SK-MEL-5 (cell line): ENCODE measurements at places on chromosomes 3 and 15. TPM values are rescaled to one million over a fixed set of nuclear protein-coding genes. Genes with fewer than 3 reads are reported as not detected.

DNA sequence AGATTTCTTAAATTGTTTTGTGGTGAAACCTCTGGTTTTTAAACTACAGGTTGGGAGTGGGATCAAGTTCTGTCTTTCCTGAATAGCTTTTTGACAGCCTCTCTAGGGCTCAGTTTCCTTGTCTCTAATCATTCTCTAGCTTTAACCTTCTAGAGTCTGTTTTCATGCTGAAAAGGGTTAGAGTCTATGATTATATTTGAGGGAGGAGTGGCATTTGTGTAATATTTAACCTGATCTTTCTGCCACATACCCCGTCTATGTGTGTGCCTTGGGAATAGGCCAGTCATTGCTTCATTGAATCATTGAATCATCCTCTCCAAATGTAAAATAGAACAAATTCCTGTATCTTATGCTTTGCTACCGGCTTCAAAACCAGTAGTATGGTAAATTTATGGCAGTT is 204.9 kb downstream of the KLHL25 start:
- DNase-seq = no peak

Gene KLHL25
- 1.5 and 2.4 TPM in 2 replicates for total RNA-seq

Gene SLC9C1
- 0.11 and 0.64 TPM in 2 replicates for total RNA-seq

DNA sequence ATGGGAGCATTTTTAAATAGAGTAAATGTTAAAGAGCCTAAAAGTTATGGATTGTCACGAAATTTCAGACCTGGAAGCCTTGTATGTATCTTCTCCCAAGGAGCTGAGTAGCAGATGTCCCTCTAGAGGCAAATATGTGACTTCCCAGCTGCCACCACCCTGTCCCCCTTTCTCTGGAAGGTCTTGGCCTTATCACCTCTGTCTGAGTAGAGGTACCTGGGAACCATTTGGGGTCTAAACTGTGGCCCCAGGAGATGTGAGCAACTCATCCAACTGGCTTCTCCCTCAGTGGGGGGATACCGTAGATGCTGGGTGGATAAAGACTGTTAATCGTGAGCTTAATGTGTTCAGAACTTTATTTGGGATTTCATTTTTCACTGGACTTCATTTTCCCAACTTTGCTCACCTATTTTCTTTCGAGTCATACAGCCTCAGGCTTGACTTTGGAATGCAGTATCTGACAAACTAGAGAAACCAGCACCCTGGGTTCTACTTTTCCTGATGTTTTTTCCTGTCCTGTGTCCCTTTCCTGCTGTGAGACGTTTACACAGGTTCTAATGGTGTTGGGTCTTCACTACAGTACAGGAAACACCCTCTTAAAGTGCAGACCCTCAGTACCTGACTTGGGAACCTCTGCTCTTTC is 53.3 kb upstream of the CCR4 start:
- no peak for DNase-seq

DNA sequence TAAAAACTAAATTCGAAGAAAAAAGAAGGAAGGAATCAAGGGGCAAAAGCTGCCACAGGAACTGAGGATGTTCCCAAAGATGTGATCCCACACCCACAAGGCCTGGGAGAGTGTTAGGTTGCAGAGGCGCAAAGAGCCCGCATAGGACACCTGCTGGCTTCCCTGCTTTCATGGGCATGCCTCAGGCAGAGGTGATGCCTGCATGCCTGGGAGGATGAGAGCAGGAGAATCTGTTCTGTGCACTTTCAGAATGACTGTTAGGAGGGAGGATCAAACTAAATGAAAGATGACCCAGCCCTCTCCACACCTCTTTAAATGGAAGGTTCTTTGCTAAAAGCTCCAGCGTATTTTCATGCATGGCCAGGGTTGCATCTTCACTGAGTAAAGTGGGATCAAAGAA is 162.4 kb downstream of the PLCL2 start:
- DNase-seq = no peak

DNA sequence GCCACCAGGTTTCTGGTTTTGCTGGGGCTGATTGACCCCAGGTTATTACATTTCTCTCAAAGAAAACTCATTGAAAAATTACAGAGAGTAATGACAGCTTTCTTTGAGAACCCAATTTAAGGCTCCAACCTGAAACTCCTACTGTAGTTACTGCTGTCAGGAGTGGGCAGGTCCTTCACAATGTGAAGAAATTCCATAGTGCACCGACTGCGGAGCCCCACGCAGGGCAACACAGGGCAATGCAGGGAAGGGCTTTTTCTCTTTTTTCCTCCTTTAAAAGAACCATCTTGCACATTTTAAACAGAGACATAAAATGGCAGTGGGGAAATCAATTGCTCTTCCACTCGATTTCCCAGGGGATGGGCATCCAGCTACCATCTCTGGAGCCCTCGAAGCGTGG is 74.3 kb downstream of the NUP210 start:
- DNase-seq = no peak

Gene ELL3
- 0.61 and 0.69 TPM in 2 replicates for total RNA-seq

GRCh38 chr3:17939157-17939556 is 196.7 kb upstream of the TBC1D5 start:
- DNase-seq = no peak

Gene DAPK2
- total RNA-seq = 0.69 and 2.3 TPM in 2 replicates

Gene GNB5
- total RNA-seq = 24.1 and 28.2 TPM in 2 replicates

GRCh38 chr3:130345487-130346079 is at the start of gene COL6A5:
Gene COL6A5 (plus strand): TSS chr3:130345672. CDS start chr3:130373639, 27,967 bp downstream.
- DNase-seq = no peak

DNA sequence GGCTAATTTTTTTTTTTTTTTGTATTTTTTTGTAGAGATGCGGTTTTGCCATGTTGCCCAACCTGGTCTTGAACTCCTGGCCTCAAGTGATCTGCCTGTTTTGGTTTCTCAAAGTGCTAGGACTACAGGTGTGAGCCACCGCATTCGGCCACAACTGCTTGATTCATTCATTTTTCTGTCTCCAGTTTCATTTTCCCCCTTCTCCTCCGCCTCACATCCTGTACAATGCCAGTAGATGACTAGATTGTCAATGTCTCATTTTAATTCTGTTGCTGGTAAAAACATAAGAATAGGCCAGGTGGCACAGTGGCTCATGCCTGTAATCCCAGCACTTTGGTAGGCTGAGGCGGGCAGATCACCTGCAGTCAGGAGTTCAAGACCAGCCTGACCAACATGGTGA is 12.0 kb upstream of the ZNF592 start:
- DNase-seq = no peak

DNA sequence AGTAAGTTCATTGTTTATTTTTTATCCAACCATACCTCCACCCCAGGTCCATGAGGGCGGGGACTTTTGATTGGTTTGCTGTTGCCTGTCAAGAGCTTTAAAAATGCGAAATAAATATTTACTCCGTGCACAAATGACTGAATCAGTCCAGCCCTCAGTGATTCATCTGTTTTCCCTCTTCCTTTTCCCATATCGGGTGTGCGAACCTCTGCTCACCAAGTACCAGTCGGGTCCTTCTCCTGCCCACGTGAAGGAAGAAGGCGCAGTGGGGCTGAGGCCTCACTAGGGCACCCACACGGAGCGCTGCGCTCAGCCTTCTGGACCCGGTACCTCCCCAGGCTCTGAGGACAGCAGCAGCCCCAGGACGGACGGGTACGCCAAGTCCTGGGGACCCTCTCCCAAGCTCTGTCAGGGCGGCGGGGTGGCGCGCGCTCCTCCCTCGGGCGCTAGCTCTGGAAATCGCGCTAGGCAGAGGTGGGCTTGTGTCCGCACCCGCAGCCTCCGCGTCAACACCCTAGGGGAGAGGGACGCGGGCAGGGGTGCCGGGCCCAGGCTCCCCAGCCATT is 70.5 kb upstream of the EPHB3 start:
- no peak for DNase-seq

DNA sequence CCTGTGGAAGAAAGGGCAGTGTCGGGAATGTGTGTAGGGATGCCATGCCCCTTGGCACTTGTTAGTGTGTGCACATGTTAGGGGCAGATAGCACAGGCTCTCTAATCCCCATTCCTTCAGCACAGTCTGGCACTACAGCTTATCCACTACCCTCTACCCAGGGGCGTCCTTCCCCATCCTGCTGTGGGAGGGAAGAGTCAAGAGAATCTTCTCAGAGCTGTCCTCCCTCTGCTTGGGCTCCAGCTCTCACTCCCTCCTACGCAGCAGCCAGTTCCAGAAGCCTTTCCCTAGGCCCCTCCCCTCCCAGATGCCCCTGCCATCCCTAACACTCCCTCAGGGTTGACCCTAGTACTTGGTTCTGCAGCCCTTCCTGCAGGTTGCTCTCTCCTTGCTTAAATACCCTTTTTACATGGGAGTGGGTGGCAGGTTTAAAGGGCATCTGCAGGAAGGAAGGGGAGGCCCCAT is 815 bp upstream of the GRM2 start:
- no peak for DNase-seq

GRCh38 chr15:101808201-101808600 is 3.8 kb upstream of the OR4F15 start:
- DNase-seq = peak; percentile 2

- no peak for DNase-seq
These were observed 213.9 kb upstream of the SLC2A2 start for GRCh38 chr3:171240504-171240835.

GRCh38 chr3:160554980-160555379 is 10.4 kb downstream of the KPNA4 start:
- DNase-seq = no peak

- DNase-seq = no peak
These were observed 194.2 kb upstream of the ICE2 start for GRCh38 chr15:60673166-60673565.

Gene CHRFAM7A
- 0.40 and 1.9 TPM in 2 replicates for total RNA-seq

Gene ALG1L2
- total RNA-seq = not detected in 2 replicates

DNA sequence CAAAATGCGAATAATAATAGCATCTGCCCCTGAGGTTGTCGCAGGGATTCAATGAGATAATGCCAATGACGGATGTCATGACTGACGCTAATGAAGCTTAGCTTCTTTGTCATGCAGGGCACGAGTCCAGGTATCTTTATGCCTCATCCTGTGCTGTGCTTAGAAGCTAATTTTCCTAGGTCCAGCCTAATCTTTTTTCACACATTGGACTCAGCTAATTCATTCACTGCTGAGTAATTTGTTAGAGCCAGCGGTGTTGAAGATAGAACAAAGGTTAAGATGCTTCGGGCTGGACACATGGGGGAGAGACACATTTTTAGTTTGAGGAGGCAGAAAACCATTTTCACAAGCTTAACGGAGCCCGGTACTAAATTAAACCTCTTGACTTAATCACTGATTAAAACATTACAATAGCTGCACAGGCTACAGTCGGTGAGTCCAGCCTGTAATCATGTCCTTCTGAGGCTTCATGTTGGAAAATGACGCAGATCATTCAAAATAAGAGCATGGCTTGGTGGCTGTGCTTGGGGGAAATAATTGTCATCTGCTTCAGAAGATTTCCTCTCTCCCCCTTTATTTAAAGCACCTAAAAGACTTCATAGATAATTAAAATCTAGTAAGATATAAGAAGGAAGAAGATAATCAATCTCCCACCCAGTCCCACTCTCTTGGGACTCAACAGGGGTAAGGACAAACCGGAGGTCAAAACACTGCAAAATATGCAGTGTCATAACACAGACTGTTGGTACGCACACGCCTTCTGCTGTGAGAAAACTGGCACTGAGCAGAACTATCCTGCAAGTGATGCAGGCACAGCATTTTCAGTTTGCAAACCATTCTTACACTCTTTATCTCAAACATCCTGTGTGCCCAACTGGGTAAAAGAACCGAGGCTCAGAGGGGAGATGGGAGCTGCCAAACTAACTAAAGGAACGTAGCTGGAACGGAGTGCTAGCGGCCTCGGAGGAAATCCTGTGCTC is 3.3 kb upstream of the CCDC174 start:
- no peak for DNase-seq

Gene PRR20G
- total RNA-seq = not detected in 2 replicates

Gene MAPKBP1
- total RNA-seq = 14.7 and 15.4 TPM in 2 replicates

Gene LRTM1
- not detected in 2 replicates for total RNA-seq

Gene TEX55
- total RNA-seq = not detected in 2 replicates

DNA sequence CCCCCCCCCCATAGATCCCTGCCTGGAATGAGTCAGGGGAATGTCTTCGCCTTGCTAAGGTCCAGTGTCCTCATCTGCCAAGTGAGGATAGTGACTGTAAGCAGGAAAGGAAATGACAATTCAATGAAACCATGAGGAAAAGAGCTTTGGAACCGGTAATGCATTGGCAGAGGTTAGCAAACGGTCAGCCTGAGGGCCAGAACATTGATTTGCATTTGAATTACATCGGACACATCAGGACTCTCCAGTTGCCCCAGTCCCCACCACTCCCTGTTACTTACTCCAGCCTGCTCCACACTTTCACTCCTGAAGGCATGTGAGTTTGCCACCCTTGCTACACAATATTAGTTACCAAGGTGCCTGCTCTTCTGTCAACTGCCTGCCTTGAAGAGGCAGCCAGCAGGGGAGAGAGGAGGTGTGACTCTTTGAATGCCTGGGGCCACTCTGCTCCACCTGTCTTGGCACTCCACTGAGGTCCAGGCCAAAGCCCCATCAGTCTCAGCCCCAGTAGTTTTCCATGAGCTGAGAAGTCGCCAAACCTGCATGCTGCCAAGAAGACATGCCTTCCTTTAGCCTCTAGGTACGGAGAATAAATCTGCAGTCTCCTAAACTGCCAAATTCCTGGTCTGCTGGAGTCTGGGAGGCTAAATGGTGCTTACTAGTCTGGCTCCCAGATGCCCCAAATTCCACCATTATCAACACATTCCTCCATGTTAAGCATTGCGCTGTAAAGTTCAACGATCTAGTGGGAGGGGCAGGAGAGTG is 191.7 kb upstream of the TLE3 start:
- DNase-seq = no peak

GRCh38 chr3:88809993-88810392 is 297.4 kb upstream of the EPHA3 start:
- DNase-seq = no peak

DNA sequence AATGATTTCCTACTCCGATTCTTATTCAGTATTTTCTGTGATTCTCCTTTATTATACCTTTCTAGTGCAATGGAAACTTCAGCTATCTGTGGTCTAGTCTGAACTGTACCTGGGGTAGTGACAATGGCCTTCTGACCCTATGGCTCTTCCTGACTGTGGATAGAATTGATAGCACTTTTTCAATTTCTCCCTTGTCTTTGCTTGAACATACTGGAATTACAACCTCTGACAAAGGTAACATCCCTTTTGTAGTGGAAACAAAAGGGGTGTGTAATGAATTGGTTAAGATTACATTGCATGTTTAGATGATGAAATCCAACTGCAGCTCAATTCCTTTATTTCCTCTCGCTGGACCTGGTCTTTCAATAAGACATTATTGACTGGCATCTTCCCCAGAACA is 21.0 kb upstream of the SOX2 start:
- DNase-seq = no peak

- DNase-seq = no peak
These were observed 29.1 kb upstream of the TCAIM start for GRCh38 chr3:44309500-44309899.
